ENCODE measurements at places on chromosomes 6 and 20. TPM values are rescaled to one million over a fixed set of nuclear protein-coding genes. Genes with fewer than 3 reads are reported as not detected.

DNA sequence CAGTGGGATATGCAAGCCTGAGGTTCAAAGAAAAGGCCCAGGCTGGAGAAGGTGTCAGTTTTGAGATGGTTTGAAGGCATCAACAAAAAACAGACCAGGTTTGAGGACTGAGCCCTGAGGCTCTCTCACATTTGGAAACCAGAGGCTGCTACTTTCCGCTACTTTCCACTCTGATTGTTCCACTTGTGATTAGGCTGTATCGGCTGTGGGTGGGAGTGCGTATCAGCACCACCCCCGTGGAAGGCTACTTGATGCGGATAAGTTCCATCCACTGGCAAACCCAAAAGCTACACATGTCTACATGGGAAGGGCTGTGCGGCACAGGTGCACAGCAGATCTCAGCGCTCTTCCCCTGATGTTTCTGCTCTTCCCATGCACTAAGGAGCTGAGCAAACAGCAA lies 198.7 kb downstream of the GMPR start:
- DNase-seq = no peak

DNA sequence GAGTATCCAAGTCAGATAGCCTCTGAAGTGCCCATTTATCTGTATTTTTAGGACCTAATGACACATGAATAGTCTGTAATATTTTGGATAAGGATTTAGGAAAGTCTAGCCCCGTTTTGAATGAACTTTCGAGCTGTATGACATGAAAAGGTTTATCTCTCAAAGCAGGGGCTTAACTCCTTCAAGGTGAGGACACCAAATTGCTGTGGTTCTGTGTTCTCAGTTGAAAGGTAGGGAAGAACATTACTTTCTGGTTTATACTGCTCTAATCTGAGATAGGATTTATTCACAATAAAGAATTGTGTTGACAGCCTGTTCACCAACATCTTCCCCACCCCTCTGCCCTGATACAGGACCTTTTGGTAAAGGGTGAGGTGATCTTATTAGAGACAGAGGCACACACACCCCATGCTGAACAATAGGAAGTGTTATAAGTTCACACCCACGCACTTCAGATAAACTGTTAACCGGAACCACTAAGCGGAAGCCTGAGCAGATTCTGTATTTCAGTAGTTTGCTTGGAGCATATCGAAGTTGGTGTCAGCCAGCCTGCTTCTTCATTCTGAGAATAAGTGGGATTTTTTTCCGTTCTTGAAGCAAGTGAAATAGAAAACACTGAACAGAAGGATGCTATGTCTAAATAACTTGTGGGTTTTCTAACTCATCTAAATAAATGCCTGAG lies 223.3 kb downstream of the TMEM242 start:
- no peak for DNase-seq

The LINC00237 gene
- 4.3 TPM for total RNA-seq

The MCHR2 gene
- total RNA-seq = 12.8 TPM

The PRDM1 gene
- total RNA-seq = 7.9 TPM
